ENCODE measurements at places on chromosomes 11 and 22.

DNA sequence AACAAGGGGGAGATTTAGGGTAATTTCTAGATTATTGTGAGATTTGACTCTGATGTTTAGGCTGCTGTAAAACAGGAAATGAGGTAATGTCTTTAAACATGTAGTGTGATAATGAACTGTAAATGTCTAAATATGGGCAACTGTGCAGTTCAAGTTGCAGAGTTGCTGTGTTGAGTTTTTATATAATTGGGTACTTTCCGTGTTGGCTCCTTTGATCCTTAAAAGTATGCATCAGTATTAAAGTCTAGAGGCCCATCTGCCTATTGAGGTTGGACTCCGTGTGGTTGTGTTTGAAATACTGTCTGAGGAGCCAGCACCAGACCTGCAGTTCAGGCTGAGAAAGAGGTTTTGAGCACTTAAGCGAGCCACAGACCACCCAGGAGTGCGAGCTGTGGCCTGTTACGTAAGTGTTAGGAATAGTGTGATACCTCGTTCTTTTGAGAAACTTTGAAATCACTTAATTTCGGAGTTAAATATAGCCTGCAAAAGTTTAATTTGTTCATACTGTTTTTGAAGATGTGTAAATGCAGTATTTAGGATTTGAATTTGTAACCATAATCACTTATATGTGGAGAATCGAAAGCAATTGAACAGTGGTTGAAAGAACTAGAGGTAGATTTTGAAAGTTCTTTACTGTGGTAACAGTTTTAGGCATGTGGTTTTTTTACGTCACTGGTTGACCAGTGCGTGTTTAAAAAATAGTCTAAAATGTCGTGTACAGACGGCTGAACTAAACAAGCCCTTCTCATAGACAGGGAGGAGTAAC, 9.0 kb downstream of the FAM118A start:
- DNase-seq = no peak

DNA sequence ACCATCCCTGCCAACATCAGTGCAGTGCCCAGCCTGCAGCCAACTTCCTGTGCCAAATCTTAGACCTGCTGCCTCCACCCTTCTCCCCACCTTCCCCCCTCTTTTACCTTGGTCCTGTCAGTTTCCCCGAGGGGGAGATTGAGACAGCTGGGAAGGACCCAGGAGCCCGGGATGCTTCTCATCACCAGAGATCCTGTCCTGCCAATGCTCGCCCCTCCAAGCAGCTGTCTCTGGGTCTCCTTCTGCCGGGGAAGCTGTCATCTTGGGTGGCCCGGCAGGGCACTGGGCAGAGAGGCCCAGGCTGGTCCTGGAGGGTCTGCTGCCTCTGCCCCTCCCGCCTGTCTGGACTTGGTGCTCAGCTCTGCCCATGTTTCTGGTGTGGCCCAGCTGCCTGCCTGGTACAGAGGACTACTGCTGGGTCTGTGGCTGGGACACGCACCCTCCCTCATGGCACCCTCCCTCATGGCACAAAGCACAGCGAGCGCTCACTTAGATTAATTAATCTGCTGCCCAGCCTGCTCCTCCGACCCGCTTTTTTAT, 60.4 kb upstream of the THY1 start:
- no peak for DNase-seq

DNA sequence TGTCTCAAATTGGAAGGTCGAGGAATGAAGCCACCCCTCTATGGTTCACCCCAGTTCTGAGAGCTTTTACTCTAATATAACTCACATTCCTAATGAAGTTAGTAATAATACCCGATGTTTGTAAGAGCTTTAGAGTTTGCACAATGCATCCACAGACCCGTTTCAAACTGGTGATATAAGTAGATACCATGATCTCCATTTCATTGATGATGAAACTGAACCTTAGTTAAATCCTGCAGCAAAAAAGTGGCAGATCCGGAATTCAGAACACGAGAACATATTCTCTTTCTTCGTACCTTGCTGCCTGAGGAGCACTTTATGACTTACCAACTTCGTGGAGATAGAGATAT, 757 bp upstream of the RBFOX2 start:
- DNase-seq = no peak

GRCh38 chr11:117495357-117495756, 167.7 kb downstream of the CEP164 start:
- no peak for DNase-seq

DNA sequence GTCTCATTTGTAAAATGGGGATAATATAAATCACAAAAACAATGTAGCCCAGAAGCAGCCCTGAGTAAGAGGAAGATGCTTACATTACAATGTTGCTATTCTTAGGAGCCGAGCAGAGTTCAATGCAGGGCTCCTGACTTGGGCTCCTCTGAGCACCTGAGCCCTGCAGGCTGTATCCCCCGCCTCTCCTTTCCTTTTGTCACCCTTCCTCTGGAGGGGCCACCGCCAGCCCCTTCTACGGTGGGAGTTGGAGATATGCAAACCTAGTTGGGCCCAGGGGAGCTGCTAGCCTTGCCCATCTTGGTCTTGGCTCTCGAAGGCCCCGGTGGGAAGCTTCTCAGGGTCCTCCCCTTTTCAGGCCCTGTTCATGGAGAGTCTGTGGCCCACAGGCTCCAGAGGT, 8.4 kb upstream of the CSNK1E start:
- no peak for DNase-seq

- DNase-seq = no peak
Observed at GRCh38 chr22:24008022-24008283, 2.7 kb upstream of the GSTT4 start.

DNA sequence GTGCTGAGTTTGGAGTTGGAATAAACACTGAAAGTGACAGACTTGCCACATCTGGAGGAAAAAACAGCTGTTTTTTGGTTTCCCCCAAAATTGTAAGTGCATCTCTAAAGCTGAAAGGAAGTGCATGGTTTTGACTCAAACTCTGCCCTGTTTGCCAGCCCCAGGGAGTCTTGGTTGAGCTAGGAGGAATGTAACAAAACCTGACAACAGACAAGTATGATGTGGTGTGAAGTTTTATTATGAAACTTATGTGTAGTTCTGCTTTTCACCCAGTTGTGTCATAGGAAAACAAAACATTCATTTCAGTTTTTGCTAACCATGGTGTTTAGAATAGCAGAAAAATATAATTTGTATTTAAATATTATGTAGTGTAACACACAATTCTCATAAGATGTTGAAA, 31.7 kb upstream of the PDE3B start:
- DNase-seq = no peak

DNA sequence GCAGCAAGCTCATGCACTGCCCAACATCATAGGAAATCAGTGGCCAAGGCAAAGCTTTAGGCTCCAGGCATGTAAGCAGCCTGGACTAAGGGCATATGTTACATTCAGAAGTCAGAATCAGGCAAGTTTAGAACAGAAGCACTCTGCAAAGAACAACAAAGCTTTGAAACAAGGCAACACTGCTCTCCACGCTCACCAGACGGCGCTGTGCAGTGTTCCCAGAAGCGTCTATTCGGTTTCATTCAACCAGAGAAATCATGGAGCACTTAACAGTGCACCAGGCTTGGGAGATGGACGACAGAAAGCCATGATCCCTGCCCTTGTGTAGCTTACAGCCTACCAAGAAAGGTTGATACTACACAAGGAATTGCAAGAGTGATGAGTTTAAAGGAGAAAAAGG, 555.8 kb downstream of the BUD13 start:
- DNase-seq = peak; percentile 27

DNA sequence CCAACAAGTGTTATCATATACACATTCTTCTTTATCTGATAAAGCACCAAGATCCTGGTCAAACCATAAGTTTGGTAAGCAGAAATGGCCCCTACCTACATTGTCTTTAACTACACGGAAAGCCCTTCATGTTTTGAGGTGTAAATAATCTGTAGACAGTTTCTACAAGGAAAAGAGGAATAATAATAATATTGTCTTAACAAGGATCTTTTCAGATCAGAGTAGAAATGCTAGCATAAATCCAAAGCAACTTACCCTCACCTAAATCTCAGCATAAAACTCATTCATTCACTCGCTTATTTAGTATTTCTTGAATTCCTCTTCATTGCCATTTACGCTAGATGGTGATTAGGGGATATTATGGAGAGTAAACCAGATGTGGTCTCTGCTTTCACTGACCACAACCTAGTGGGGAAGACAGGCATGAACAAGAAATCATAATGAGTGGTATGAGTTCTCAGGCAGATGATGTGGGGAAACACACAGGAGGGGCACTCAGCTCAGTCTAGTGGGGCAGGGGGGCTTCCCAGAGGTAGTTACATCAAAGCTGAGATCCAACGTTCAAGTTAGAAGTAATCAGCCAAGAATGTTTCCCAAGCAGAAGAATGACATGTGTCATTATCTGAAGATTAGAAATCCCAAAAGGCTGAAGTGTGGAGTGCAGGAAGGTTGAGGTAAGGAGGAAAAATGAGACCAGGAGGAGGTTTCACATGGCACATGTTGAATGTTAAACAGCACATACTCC, 65.4 kb upstream of the ZC3H12C start:
- no peak for DNase-seq

- no peak for DNase-seq
Observed at GRCh38 chr11:134272381-134273316, 3.5 kb upstream of the GLB1L3 start.

DNA sequence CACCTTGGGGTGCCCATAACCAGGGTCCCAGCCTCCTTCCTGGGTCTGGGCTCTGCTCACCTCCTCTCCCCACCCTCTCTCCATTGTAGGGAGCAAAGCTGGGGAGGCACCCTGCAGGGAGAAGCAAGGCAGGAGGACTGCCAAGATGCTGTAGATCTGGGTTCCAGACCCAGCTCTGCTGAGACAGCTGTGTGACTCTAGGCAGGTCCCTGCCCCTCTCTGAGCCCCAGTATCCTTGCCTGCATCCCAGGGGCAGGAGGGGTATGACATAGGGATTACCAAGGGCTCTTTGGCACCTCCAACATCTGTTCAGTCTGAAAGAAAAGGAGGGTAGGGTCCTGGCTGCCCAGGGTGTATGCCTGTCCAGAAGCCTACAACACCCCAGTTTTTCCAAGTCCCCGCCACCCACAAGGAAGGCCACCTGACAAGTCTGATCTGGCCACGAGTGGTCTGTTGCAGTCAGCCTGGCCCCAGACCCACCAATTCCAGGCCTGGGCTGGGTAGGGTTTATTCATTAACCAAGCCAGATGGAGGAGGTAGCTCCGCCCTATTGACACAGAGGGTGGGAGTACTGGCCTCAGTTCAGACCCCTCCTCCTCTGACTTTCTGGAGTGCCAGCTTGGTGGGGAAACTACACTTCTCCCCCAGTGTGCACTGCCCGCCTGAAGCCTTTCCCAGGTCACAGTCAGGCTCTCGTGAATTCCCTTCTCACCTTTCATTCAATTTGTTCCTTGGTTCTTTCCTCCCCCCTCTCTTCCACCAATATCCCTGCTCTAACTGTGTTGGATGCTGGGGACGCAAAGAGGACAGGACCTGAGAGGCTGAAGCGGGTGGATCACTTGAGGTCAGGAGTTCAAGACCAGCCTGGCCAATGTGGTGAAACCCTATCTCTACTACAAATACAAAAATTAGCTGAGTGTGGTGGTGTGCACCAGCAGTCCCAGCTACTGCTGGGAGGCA, 15.0 kb downstream of the STARD10 start:
- no peak for DNase-seq

DNA sequence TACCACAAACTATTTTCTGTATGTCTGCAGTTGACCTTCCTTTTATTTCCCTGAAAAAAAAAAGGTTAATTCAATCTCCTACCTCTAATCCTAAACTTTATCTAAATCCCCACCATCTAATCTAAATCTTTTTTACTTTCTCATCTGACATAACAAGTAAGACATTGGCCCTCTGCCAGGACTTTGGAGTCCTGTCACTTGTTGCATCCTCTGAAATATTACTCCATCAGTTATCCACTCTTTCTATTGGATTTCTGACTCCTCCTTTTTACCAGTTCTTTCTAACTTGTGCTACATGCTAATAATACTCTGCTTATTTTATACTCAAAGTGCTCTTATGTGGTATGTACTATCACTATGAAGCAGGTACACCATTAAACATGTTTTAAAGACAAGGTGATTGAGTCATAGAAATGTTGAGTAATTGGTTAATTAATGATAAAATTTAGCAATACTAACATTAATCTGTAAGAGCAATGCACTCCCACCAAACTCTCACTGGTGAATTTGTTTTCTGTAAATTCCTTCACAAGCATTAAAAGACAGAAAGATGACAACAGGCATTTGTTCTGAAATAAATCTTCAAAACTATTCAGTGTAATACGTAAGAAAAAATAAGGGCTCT, 914.2 kb upstream of the RAG2 start:
- no peak for DNase-seq

DNA sequence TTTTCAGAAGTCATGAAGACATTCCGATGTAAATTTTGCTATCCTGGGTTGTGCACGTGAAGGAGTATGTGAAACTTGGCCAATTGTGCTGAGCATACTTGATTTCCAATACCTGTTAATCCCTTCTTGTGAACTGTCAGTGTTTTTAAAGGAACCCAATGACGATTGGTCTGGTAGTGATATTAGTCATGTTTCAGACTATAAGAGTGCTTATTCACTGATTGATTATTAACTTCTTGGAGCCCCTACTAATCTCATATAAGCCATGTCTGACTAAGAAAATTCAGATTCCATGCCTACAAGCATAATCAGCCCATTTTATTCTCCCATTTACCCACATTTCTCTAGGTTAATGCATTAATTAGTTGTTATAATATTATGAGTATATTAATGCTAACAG, 330.8 kb upstream of the MTNR1B start:
- no peak for DNase-seq

- DNase-seq = no peak
Observed at GRCh38 chr11:13327421-13327820, 49.8 kb downstream of the BMAL1 start.

GRCh38 chr22:33544707-33545106, 375.6 kb downstream of the LARGE1 start:
- DNase-seq = no peak

DNA sequence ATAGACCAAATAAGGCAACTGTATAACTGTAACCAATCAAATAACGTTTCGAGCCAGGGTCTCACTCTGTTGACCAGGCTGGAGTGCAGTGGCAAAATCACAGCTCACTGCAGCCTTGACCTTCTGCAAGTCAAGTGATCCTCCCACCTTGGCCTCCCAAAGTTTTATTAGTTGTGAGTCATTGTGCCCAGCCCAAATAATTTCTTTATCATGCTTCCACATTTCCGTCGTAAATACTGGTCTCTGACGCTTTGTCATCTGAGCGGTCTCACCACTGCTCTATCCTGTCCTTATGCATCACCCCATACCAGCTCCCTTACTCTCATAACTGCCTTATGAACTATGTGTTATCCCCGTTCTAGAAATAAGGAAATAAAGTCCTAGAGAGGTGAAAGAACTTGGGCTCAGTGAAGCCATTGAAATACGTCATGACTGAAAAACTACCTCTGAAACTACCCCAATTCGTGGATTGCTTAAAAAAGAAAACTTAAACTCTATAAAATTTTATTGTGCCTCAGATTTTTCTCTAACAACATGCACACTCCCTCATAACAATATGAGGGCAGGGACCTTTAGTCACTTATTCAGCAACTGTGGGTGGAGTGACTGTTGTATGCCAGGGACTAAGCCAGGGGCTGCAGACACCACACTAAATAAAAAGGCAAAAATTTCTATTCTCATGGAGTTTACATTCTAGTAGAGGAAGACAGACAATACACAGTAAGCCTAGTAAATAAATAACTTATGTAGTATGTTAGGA, 15.8 kb upstream of the RTN4RL2 start:
- no peak for DNase-seq

Data from GDM1 (cell line).